ENCODE measurements at places on chromosomes 13 and 19.
A peak's percentile ranks its signal among the peaks of the same experiment; 100 is the strongest.

DNA sequence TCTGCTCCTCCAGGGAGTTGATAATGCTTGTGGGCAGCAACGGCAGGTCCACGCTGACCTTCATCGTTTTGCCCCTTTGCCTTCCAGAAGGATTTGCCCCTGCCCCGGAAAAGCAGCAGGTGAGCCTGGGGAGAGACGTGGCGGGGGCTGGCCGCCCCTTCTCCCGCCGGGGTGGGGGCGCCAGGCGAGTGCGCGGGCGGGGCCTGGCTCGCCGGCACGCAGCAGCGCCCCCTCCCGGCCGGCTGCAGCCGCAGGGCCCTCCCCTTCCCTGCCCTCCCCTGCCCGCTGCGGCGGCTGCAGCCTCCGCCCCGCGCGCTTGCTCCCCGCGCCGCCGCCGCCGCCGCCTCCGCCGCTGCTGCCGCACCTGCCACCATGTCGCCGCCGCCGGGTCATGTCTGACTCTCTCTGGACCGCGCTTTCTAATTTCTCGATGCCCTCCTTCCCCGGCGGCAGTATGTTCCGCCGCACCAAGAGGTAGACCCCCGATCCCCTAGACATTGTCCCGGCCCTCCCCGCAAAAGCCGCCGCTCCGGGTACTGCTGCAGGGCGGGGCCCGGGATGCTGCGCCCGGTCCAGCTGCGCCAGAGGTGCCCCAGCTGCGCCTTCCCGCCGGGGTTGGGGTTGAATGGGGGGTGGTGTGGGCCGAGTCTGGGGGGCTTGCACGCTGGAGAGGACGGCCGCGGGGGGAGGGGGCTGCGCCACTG lies at the start of gene MAST1:
MAST1 (plus strand) TSS at position 334 of the 704 bp plus-strand sequence; CDS start at position 392, 58 bp downstream.
- no peak for DNase-seq

- DNase-seq: no peak
Observed at GRCh38 chr19:21317821-21318220, 11.4 kb downstream of the ZNF708 start.

DNA sequence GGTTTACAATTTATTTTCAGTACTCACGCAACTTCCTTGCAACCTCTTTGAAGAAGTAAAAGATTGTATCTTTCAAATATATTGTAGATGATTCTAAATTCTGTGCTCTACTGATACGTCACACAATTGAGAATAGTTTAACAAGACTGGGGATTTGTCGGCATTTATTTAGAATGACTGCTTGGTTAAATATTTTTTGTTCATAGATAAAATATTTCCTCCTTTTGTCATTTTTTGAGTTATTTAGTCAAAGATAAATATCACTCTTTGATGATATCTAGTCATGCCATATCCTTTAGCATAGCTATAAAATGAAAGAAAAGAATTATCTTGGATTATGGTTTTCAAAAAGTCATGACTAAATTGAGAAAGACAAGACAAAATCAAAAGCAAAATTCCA lies 2747.8 kb downstream of the PCDH9 start:
- no peak for DNase-seq

- peak; percentile 68 for DNase-seq
Observed at GRCh38 chr13:41652735-41653361, 195.5 kb downstream of the RGCC start.

- no peak for DNase-seq
Observed at GRCh38 chr19:16000024-16000663, 51.3 kb downstream of the OR10H4 start.

- no peak for DNase-seq
Observed at GRCh38 chr19:31110336-31110735, 238.9 kb downstream of the TSHZ3 start.

GRCh38 chr13:20073775-20074174 lies 87.1 kb downstream of the GJA3 start:
- DNase-seq: no peak
